H54 (cell line): ENCODE measurements at places on chromosomes 11 and 22.
A peak's percentile ranks its signal among the peaks of the same experiment; 100 is the strongest.

DNA sequence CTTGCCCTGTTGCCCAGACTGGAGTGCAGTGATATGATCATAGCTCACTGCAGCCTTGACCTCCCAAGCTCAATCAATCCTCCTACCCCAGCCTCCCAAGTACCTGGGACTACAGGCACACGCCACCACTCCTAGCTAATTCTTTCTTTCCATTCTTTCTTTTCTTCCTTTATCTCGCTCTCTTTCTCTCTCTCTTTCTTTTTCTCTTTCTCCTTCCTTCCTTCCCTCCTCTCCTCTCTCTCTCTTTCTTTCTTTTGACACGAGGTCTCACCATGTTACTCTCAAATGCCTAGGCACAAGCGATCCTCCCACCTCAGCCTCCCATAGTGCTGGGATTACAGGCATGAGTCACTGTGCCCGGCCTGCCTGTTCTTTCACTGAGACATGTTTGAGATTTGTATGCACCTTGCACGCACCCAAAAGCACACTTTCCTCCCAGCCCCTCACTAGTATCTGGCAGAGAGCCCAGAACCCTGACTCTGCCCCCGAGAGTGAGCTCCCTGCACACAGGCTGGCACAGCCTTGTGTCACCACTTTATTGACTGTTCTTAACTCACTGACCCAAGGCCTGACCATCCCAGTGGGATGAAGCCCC lies 56.8 kb downstream of the CD6 start:
- DNase-seq = no peak

- peak; percentile 19 for DNase-seq
Measured at GRCh38 chr11:60625262-60625661, 74.2 kb upstream of the MS4A8 start.

DNA sequence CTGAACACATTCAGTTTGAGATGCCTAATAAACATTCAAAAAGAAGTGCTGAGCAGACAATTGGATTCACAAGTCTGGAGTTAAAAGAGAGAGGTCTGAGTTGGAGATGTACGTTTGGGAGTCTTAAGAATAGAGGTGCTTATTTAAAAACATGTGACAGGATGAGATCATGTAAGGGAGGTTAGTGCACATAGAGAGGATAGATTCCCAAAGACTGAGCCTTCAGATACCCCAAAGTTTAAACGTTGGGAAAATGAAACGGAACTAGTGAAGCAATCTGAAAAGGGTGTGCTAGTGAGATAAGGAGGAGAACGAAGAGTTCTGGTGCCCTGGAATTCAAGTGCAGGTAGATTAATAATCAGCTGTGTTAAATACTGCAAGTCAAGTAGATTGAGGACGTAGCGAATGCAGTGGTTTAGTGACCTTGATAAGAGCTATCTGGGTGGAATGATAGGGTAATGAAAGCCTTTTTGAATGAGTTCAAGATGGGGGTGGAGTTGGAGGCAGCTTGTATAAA lies 63.7 kb downstream of the HIPK3 start:
- no peak for DNase-seq

DNA sequence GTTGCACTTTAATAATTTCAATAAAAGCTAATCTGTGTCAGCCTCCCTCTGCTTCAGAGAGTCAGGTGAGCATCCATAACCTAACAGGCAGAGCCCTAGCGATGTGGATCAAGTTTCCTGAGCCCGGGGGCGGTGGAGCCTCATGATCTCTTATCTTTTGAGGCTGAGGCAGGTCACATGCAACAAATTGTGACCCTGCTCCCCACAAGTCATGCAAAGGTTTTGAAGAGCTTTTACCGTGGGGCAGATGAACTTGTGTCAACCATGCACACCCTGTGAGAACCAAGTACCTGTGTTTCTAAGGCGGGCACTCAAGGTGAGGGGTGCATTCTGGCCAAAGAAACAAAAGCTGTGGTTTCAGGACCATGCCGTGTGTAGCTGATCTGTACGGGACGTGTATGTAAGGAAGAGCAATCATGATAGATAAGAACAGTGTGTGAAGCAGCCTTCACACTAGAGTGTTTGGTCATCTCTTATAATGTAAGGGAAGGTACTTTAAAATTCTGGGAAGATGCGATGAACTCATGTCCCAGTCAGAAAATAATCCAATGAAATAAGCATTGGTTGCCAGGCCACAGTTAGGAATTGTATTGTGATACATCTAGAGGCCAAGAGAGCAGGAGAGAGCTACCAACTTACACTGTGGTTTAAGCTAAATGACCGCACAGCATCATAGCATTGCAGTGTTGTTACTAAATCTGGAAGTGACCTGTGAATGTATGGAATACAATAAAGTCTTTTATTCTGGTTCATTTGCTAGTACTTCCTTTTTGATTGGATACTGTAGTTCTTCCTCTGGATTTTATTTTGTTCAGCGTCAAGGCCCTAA lies 49.8 kb downstream of the DKK3 start:
- DNase-seq = no peak

- no peak for DNase-seq
Measured at GRCh38 chr11:112297248-112297866, 36.7 kb upstream of the PLET1 start.

GRCh38 chr11:1505480-1505879 lies 18.9 kb upstream of the MOB2 start:
- DNase-seq = no peak

GRCh38 chr11:33542921-33543320 lies 157.7 kb downstream of the C11orf91 start:
- DNase-seq = peak; percentile 38

DNA sequence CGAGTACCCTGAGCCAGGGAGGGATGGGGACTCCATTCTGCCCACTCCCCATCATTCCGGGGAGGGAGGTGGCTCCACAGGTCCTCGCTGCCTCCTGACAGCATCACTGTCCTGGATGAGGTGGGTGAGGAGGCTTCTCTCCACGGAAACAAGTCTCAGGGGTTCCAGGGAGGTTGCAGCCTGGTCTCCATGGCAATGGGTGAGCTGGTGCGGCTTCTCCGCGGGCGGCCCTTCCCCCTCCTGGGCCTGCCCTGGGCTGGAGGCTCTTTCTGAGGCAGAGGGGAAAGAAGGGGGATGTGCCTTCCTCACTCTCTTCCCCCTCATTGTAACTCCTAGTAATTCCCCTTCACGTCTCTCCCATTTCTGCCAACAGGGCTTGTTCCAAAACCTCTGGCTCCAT lies 37.1 kb upstream of the PARVG start:
- DNase-seq = no peak

- no peak for DNase-seq
Measured at GRCh38 chr11:69136471-69136870, 19.3 kb upstream of the SMIM38 start.

DNA sequence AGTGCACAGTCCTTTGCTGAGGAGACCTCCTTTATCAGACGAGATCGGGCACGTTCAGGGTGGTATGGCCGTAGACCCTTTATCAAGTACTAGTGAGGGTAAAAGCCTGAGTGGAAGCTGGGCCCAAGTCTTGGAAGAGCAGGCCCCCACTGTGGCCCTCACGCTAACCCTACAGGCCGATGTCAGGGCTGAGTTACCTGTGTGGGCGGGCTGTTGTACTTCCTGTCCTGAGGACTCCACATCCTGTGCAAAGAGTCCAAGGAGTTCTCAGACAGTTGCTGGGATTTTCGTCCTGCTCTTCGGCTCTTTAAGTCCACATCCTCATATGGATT lies 34.9 kb downstream of the RPL27A start:
- no peak for DNase-seq

DNA sequence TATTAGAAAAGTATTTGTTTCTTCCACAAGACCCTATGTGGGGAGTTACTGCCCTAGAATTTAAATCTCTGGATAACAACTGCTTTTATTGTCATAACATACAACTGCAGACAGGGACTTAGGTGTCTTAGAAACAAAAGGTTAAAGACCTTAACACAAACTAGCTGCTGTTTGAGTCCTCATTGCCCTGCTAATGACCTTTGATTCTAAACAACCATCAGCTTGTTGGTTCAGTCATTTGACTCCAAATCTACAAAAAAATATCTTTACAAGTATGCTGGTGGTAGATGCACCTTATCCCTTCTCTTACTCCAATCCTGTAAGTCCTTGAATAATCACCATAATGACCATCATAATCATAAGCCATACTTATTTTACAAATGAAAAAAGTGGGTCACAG lies 377.4 kb upstream of the PITPNB start:
- DNase-seq = no peak

DNA sequence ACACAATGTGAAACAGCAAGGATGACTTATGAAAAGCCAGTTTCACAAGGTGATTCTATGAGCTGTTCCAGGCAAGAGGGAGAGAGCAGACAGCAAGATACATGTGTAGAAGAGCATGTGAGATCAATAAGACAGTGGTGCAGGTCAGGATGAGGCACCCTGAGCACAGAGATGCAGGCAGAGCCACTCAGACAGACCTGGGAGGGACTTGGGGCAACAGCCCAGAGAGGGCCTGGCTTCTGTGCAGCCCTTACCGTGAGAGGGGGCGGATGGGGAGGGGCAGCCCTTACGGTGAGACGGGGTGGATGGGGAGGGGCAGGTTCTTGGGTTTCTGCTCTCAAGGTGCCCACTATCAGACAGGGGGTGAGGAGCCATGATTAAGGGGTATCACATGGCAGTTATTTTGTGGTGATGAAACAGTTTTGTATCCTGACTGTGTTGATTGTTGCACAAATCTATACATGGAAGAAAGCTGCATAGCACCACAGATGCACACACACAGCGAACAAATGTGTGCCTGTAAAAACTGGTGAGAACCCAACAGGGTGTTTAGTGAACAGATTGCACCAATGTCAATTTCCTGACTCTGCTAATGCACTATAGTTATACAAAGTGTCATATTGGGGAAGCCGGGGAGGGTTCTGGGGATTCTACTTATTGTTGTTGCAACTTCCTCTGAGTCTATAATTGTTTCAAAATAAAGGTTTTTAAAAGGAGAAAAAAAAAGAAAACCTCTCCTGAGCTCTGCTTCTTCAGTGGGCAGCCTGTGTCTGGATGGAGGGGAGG lies 5.2 kb upstream of the C22orf42 start:
- DNase-seq = no peak

DNA sequence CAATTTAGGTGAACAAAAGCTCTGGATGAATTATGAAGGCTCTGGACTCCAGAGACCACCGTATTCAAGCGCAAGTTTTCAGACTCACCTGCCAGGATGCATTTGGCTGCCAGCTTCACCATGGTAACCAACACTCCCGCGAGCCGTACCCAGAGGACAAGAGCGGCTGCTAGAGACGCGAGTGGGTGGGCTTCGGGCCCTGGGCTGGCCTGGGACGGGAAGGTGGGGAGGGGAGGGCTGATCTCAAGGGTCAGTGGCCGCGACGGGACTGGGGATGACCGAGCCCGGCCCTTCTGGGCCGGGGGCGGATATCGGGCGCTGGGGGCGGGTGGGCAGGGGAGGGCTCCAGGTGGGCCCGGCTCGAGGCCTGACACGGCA lies 344 bp downstream of the IFT27 start:
- no peak for DNase-seq

DNA sequence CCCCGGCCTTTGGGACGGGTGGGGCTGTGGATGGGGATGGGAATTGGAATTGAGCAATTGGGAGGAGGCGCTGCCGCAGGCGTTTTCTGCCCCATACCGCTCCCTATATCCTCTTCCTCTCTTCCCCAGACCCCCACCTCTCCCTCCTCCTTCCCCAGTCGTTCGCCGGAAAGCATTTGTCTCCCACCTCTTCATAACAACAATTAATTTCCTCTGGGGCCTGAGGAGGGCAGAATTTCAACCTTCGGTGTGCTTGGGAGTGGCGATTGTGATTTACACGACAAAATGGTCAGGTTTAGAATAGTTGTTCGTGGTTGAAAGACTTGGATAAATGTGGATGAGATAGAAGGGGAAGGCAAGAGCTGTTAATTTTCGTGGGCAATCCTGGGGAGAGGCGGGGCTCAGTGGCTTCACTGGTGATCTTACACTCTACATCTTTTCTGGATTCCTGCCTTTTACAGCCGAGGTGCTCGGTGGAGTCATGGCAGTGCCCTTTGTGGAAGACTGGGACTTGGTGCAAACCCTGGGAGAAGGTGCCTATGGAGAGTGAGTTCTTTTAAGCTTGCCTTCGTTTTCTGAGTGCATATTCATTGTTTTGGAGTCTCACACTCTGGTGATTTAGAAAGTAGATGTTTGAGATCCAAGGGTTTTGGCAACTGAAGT lies 1.5 kb downstream of the CHEK1 start:
- peak; percentile 50 for DNase-seq

DNA sequence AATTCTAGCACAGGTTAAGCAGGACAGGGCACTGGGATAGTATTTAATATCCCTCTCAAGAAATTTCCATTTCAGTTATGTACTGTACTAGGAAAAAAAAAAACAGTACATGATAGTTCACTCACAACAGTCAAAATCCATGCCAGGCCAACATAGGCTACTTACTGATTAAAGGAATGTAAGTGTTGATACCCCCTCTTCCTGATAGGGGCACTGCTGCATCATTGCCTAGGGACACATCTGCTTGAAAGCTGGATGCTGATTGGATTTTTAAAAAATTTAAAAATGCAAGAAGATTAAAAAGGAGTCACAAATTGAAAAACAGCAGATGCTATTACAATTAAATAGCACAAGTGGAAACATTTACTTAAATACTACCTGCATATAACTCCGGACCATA lies 43.4 kb downstream of the APOL5 start:
- no peak for DNase-seq

DNA sequence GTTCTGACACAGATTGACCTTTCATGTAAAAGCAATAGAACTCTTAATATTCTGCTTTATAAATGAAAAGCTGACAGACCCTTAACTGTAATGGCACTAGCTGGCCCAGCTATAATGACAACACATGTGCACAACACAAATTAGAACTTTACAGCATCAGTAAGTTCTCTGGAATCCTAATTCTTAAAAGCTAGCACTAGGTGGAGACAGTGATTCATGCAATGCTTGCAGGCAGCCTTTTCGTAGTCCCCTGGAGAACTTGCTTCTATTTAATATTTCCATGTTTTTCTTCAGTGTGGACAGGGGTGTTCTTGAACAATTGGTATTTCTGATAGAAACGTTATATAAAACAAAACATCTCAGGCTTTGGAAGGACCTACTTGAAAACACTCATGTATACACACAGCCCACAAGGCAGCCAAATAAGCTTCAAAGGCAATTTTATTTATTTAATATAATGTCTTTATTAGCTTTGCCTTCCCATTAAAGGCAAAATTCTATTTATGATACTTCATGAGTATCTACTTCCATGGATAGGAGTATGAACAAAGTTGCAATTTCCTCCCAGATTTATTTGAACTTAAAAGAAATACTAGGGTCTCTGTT lies 374.3 kb upstream of the MPPED2 start:
- DNase-seq = no peak

GRCh38 chr22:17352798-17353197 lies 16.5 kb upstream of the CECR2 start:
- no peak for DNase-seq
